RWPE2 (cell line): ENCODE measurements at places on chromosomes 11 and 22.

DNA sequence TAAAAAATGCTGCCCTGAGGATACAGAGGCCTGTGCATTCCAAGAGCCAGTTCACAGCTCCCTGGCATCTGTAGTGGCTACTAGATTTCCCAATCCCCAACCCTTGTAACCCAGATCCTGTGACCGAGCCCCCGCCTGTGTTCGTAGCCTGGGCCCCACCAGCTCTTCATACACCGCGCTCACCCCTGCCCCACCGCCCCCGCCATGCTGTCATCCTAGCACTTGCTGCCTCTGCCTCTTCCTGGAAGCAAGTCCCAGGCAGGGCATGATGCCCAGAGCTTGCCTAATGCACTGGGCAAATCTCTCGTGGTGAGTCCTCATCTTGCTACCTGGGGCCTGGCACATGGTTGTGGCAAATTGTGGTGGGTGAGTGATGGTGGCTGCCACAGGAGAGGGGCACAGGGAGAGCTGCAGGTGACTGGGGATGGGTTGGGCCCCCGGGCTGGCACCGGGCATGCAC is 7.1 kb downstream of the MGAT3 start:
- no peak for DNase-seq

DNA sequence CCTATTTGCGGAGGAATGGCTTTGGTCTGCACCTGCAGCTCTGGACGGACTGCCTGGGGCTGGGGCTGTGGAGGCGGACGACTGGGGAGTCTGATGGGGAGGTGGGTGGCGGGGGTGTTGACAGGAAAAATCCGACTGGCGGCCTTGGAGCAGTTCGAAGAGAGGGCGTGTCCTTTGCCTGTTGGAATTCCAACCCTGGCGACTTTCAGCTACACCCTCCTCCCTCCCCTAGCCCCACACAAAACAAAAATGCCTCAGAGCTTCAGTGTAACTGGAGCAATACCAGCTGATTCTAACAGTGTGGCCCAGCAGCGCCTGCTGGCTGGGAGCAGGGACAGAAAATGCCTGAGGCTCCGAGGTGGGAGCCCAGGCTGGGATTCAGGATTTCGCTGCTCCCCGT is 85.4 kb downstream of the ATXN10 start:
- no peak for DNase-seq

GRCh38 chr11:68002938-68003845 is 705 bp downstream of the UNC93B1 start:
- DNase-seq: peak; percentile 74

- peak; percentile 96 for DNase-seq
Measured at GRCh38 chr11:76788661-76789442, 5.7 kb downstream of the TSKU start.

DNA sequence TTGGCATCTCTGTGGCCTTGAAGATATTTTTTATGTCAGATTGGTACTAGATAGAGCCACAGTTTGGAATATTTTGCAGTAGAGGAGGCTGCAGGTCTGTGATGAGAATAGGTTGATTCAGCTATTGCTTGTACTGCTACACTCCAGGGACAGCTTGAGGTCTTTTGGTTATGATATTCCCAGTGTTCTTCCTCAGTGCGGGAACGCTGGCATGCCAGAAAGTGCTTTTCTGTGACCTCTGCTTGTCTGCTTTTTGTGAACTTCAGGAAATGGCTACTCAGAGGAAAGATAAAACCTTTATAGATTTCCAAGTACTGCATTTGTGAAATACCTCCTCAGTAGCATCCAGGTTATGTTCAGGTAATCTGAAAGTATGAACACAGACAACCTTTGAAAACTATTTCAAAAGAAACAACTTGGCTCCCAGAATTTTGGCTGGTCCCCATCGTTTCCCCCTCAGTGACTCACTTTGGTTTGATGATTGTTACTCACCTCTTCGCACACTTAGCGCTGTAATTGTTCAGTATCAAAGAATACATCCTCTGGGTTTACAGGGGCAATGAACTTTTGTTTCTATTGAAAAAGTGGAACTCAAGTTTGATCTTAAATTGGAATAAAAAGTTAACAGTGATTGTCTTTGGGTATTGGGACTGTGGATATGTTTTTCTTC is 191.4 kb downstream of the HIPK3 start:
- DNase-seq: no peak

DNA sequence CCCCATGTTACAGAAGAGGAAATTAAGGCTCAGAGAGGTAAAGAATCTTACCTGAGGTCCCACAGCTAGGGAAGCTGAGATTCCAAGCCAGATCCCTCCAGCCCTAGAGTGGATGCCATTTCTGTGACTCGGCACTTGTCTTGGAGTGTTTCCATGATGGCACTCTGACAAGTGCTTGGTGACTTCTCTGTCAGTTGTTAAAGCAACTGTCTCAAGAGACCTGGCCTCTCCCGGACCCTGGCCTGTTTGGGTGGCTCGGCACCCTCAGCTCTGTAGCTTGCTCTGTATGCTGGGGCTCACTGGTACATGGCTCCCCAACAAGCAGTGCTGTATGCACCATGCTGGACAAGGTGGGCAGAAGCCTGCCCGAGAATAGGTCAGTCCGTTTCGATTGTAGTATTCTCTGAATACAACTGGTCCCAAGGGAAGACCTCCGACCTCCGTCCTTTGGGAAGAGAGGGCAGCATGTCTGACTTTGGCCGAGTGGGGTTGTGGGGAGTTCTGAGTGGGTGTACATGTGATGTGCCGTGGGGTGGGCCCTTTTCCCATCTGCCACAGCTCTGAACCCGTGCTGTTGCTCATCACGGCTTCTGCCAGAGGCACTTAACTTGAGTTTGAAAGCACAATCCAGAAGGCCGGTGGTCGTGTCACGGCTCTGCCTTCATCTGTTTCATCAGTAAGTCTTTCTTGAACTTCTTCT is 12.4 kb downstream of the ACO2 start:
- DNase-seq: no peak

- DNase-seq: no peak
Measured at GRCh38 chr22:22141771-22142591, 102.6 kb upstream of the VPREB1 start.

DNA sequence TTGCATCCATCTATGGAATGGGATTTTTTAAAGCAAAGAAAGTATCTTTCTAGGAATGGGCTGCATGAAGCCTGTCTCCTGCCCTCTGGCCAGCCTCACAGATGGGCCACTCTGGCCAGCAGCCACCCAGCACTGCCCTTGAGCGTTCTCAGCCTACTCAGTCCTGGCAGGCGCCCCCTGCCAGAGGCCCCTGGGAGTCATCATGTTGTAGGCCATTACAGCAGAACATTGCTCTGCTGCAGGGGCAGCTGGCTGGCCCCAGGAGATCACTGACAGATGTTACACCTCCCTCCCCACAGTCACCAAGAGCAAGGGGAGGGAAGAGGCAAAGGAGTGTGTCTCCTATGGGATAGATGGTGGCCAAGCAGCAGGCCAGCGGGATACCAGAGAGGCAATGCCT is 363.7 kb downstream of the NXPE2 start:
- DNase-seq: no peak

GRCh38 chr11:96062134-96062533 is 138.2 kb upstream of the MTMR2 start:
- no peak for DNase-seq

DNA sequence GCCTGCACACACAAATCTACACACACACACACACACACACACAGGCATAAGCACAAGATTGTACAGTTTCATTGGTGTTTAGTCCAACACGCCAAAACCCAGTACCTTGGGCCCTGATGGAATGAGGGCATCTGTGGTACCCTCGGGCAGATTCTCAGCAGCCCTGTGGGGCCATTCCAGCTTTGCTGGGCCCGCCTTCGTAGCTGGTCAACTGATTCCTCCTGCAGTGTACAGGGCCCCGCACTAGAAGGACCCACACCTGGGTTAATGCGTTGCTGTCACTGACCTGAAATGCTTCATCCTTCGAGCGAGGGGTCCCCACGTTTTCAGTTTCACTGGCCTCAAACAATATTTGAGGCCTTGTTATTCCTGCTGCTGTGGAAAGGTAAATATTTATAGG is 731.2 kb downstream of the BRD1 start:
- DNase-seq: no peak

DNA sequence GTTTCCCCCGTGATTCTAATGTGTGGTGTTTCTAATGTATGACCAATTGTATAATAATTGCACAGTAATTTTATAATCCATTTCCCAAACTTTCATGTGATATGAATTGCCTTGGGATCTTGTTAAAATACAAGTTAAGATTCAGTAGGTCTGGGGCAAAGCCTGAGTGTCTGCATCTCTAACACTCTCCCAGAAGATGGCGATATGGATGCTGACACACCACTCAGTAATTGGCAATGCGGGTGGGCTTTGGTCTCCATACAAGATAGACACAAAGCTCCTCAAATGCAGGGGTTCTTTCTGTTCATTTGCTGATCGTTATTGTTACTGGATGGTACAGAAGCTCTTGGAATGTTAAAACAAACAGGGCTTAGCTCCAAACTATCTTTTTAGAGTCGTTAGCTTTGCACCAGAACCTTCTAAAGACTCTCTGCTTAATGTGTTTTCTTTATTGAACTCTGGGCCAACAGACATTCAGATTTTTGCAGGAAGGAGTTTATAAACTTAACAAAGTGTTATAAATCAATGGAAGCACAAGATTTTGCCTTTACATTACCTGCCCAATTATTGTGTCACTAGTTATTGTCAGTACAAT is 45.4 kb upstream of the ANO3 start:
- DNase-seq: no peak

- no peak for DNase-seq
Measured at GRCh38 chr11:16814410-16815046, 76.1 kb downstream of the C11orf58 start.

GRCh38 chr11:31141789-31142188 is 227.8 kb downstream of the DCDC1 start:
- DNase-seq: no peak

DNA sequence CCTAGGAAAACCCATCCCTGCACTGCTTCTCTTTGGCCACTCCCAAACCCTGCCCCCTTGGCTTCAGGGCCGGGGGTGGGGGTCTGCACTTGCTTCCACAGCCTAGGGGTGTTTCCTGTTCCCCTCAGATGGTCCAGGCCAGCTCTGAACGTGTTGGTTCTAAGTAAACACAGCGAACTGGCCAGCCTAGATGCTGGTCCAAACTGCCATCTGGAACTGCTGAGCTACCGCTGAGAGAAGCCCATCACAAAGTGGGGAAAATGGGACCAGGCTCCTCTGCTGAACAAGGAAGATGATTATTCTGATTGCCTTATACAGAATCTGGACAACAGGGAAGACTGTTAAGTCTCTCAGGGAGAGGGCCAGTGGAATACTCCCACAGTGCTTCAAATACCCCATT is 23.5 kb upstream of the YPEL1 start:
- DNase-seq: no peak

DNA sequence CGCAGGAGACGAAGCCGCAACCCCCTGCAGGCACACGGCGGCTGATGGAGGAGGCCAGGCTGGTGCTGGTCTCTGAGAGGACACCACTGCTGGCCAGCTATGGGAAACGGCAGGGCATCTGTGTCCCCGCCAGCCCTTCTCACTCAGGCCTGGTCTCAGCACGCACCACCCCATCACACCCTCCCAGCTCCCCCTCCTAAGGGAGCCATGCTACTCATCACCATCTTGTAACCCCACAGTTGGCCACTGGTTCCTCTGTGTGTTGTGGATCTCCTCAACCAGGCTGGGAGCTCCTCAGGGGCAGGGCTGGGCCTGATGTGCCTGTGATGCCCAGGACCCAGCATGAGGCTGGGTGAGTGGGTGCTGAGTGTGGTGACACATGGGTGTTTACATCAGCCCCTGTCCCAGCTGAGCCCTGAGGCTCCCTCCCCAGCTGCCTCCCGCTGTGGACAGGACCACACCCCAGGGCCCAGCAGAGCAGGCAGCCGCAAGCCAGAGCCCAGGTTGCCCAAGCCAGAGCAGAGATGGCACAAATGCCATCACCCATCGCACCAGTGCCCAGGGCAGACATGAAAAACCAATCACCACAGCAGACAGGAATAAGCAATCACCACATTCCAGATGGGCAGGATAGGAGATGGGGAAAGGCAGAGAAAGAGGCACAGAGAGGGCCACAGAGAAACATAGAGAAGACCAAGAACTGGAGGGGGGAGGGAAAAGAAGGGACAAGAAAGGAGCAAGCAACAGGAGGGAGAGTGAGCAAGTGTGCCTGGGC is 8.2 kb downstream of the ARVCF start:
- DNase-seq: no peak

- DNase-seq: no peak
Measured at GRCh38 chr11:20102397-20102796, 57.9 kb downstream of the DBX1 start.

GRCh38 chr11:76443268-76443980 is 1.4 kb upstream of the EMSY start:
- DNase-seq: no peak

- peak; percentile 10 for DNase-seq
Measured at GRCh38 chr11:11570823-11571222, 51.0 kb downstream of the GALNT18 start.

DNA sequence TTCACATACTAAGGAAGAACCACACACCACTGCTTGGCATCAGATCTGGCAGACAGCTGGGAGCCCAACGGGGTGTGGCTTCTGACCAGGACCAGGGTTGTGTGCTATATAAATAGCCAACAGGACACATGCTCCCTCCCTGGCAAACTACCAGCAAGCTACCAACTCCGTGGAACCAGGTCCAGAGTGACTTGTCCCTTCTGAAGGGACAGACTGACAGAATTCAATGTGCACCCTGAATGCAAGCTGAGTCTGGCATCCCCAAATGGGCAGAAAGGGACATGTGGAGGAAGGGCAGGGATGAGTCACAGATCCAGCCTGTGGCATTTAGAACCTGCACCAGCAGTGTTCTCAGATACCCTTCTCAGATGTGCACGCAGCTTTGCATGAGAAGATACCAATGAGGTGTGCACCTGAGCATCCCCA is 92.9 kb downstream of the MICAL3 start:
- DNase-seq: no peak

GRCh38 chr11:86863476-86863875 is 63.1 kb downstream of the PRSS23 start:
- no peak for DNase-seq

DNA sequence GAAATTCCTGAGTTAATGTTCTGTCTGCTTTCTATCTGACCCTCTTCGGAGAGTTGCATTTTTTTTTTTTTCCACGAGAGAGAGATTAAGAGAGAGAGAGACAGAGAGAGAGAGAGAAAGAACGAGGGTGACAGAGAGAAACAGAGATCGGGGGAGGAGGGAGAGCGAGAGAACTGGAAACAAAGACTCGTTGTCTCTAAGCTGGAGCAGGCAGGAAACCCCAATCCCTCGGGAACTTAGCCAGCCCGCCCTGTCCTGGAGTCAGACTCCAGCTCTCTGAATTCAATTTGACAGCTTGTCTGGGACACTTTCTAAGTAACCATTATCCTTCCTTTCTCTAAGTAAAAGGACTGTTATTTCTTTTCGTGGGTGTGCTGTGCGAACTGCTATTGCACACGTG is 76.9 kb downstream of the KCNJ1 start:
- no peak for DNase-seq

GRCh38 chr11:94130298-94131046 is 1.8 kb downstream of the PANX1 start:
- no peak for DNase-seq
